Calu3 (cell line): ENCODE measurements at places on chromosomes 3 and 15. TPM values are rescaled to one million over a fixed set of nuclear protein-coding genes. Genes with fewer than 3 reads are reported as not detected.

BFSP2 gene
- total RNA-seq: not detected in 2 replicates

NEK11 gene
- 19.9 and 23.9 TPM in 2 replicates for total RNA-seq

KLHL40 gene
- not detected in 2 replicates for total RNA-seq

GPR176 gene
- total RNA-seq: 7.3 and 10.2 TPM in 2 replicates

GXYLT2 gene
- total RNA-seq: 0.32 and 0.52 TPM in 2 replicates

PARP15 gene
- total RNA-seq: 3.4 and 3.6 TPM in 2 replicates

SUCNR1 gene
- 0.07 TPM in 1 of 2 replicates, not detected in the other for total RNA-seq

CRYGS gene
- total RNA-seq: 7.2 and 9.5 TPM in 2 replicates

CACNA1D gene
- total RNA-seq: 36.3 and 48.3 TPM in 2 replicates

MTMR10 gene
- total RNA-seq: 4.7 and 5.0 TPM in 2 replicates

FETUB gene
- not detected in 2 replicates for total RNA-seq

DNA sequence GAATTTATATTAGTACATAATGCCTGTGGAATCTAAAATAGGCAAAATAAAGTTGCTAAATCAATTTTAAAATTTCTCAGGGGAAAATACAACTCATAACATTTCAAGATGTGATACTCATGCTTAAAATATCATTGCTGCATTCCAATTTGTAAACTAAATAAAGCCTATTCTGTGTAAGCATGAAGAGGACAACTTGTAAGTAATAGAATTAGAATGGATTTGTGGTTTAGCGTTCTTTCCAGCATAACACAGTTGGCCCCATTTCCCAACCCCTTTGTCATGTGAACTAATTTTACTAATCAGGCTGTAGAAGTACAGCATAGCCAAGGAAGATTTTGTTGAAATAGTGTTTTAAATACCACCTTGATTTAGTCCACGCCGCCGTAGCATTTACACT lies 437.2 kb downstream of the SI start:
- DNase-seq: no peak

DNA sequence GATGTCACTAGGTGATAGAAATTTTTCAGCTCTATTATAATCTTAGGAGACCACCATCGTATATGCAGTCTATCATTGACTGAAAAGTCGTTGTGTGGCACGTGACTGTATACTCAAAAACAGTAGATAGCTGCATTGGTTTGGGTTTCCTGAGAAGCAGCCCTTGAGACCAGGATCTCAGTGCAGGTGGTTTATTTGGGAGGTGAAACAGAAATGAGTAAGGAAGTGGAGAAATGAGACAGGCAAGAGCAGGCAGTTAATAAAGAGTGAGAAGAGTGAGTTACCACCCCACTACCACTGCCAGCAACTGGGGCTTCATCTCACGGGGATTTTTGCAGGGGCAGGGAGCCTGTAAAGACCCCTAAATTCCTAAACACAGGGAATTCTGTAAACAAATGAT lies 221.0 kb downstream of the SHQ1 start:
- DNase-seq: no peak

GRCh38 chr15:92970656-92971055 lies 70.5 kb downstream of the CHD2 start:
- no peak for DNase-seq

DNA sequence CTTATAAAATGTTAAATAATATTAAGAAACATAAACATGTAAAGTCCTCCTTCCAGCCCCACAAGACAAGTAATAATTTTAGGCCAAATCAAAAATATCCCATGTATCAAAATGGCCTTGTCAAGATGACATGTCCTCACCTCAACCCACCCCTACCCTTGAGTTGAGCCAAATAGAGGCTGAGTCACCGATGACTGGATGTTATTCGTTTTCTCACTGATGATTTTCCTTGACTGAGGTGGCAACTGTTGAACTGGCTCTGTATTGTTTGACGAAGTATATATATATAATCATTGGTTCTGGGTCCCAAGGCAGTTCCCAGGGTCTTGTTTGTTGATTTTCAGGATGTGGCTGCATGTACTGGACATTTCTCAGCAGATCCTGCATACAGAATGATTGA lies 75.3 kb downstream of the TMEM108 start:
- no peak for DNase-seq

DNA sequence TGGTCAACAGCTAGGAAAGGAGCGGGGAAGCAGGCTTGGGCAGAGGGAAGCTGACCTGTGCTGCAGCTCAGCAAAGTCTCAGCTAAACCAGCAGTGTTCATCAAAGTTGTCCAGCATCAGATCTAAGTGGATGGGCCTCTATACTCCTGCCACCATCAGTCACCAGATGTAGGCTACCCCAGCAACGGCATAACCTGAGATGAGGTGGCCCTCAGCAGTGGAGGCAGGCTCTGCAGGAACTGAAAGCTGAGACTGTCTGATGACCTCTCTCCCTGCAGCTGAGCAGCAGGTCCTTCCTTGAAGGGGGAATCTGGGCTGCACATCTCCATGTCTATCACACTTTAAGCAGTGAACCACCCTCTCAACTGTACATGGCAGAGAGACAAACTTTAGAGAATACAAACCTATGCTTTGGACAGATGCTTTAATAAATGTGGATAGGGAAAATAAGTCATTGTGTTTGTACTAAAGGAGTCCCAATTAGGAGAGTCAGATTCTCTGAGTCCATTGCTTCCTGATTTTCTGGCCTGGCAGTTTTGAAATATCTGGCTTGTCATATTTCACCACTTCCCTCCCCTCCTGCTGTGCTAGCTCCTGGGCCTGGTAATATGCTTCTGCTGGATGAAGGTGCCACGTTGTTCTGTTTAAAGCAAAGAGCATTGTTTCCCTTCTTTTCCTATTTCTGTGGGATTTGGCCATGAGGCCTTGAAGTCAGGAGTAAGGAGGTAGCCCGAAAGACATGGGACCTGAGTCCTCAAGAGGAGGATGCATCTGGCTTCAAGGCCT lies 11.1 kb upstream of the PSTPIP1 start:
- no peak for DNase-seq

DNA sequence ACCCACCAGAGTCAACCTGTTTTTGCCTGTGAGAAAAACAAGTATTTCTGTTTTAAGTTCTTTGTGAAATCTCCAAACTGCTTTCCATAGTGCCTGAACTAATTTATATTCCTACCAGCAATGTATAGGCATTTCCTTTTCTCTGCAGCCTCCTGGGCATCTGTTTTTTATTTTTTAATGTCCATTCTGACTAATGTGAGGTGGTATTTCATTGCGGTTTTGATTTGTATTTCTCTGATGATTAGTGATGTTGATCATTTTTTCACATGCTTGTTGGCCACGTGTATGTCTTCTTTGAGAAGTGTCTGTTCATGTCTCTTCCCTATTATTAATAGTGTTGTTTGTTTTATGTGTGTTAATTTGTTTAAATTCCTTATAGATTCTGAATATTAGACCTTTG lies 820.5 kb downstream of the MCTP2 start:
- no peak for DNase-seq

DNA sequence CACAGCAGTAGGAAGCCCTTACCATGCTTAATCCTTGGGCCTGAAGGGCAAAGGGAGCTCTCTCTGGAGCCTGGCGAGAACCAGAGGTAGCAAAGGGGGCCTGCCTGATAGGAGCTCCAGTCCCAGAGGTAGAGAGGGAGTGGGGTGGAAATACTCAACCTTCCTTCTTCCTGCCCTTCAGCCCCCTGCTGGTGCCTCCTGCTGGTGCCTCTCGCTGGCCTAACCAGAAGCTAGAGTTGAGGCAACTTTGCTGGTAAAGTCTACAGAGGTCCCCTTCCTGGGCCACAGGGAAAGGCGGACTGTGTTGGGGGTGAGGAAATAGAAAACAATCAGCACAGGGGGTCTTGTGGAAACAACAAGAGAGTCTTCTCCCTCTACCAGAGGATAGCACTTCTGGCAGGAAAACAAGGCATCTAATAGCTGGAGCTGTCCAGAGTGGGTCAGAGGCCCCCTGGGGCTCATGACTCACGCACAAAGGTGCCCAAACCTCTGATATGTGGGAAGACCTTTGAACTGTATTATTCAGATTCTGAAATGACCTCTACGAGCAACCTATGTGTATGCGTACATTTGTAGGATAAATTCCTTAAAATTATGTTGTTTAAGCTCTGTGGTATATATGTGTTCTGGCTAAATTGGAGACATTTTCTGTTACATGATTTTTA lies 133.9 kb downstream of the LRRC28 start:
- no peak for DNase-seq

- no peak for DNase-seq
Observed at GRCh38 chr15:98614681-98615080, 33.7 kb upstream of the IGF1R start.

GRCh38 chr15:75204340-75205063 lies 2.8 kb downstream of the C15orf39 start:
- peak; percentile 97 for DNase-seq

- DNase-seq: peak; percentile 60
Observed at GRCh38 chr3:66110840-66111239, 72.1 kb upstream of the MAGI1 start.

DNA sequence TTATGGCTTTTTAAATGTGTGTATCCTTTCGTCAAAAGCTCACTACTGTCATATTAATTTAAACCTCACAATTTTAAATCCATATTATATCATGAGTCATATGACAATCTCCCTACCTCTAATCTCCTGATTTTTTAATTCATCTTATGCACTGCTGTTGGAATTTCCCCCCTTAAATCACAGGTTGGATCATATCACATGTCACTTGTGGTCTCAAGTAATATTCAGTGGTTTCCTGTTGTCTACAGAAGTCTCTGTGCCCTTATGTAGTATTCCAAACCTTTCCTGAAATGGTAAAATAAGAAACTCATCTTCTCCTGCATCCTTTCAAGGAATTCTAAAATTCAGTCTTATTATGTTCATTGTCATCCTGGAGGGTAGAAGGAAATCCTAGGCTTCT lies 116.0 kb upstream of the CBLB start:
- DNase-seq: no peak

DNA sequence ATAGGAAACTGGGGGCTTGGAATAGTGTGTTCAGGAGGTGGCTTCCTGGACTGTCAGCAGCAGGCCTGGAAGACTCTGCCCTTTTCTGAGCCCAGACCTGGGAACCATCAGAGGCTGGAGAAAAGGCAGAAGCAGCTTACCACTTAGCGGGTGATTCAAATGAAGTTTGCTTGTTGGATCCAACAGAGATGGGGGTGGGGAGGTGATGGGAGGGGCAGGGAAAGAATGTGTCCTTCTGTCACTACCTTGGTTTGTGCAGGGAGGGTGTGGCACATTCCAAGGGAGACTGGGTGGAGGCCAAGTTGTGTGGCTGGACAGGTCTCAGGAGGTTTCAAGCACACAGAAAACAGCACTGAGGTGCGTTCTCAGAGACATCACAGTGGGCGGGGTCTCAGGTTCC lies 58.8 kb downstream of the TRAK1 start:
- peak; percentile 91 for DNase-seq

- DNase-seq: no peak
Observed at GRCh38 chr3:159451482-159451881, 537.2 kb upstream of the IL12A start.

DNA sequence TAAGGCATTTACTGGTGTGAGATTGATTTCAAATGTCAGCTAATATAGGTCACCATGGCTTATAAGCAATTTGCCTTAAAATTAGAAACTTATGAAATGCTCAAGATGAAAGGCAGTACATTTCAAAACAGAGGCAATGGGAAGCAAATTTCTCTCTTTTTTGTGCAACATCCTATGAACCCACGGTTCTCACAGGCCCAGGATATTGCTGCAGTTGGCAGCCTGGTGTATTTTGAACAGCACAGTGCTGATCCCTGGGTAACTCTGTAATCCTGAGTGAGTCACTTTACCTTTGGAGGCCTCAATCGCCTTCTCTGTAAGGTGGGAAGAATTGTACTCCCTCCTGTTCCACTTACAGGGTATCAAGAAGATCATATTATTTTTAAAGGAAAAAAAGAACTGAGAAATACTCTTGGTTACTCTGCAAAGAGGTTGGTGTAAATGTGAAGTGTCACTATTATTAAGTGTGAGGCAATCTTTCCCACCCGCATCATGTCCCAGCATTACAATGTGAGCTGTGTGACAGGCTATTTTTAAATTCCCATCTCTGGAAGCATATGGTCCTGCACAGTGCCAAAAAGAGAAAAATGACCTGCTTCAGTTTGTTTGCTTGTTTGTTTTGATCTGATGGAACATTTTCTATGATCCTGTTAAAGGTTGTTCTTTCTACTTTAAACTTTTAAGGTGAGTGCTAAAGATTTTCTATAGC lies 190.1 kb upstream of the LPP start:
- DNase-seq: no peak

GRCh38 chr3:149480326-149481017 lies 6.0 kb downstream of the TM4SF4 start:
- peak; percentile 97 for DNase-seq

DNA sequence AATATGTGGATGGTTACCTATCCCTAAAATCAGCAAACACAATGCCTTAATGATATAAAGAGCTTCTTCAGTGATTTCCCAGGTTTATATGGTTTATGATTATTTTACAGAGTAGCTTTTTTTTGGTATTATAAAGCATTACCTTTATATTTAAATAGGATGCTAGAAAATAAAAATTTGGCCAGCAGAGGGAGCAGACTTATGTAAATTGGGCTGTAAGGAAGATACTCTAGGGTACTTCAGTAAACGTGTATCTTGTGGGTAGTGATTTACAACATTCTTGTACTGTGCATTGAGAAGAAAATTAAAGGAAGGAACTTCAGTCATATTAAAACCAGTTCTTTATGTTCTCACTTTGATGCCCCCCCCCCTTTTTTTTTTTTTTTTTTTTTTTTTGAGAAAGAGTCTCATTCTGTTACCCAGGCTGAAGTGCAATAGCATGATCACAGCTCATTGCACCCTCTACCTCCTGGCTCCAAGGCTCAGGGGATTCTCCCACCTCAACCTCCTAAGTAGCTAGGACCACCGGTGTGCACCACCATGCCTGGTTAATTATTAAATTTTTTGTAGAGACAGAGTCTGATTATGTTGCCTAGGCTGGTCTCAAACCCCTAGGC lies 167.9 kb downstream of the BBX start:
- DNase-seq: no peak

GRCh38 chr3:64445109-64445943 lies 220.1 kb upstream of the PRICKLE2 start:
- peak; percentile 55 for DNase-seq

DNA sequence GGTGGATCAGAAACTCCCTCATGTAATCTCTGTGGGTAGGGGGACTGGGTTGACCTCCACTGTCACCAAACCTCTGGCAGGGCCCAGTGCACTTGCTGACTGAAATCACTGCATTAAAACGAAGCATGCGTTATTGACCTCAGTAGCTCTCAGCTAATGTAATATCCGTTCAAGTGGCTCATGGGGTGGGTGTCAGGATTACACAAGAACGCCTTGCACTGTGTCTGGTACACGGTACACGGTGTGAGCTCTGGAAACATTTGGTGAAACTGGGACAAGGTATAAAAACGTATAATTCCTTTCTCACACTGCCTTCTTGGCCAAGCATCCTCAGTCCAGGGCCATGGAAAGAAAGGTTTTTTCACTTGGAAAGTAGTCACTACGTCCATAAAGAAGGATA lies 11.9 kb downstream of the LRTM1 start:
- no peak for DNase-seq

- no peak for DNase-seq
Observed at GRCh38 chr3:168094580-168094876, 1.2 kb downstream of the GOLIM4 start.

GRCh38 chr3:161117646-161118045 lies 12.5 kb upstream of the B3GALNT1 start:
- DNase-seq: no peak
